SK-MEL-5 (cell line): ENCODE measurements at places on chromosomes 1 and 21.

DNA sequence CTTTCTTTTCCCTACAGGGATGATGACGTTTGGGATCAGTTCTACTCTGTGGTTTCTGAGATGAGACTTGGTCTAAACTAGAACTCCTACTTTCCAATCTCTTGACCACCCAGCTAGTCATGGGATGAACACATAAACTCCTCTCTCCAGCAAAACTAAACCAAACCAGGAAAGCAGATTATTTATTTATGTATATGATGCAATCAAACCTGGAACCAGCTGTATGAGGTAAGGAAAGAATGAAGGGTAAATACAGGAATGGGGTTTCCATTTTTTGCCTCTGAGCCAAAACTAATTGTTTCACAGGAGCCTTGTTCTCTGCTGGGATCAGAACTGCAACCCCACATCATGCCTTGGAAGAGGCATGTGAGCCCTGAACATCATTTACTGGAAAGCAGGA, 3.3 kb upstream of the AGT start:
- DNase-seq: peak; percentile 21

- no peak for DNase-seq
Observed at GRCh38 chr21:16976193-16976592, 536.6 kb upstream of the CXADR start.

GRCh38 chr1:51433972-51434510, 85.0 kb downstream of the EPS15 start:
- no peak for DNase-seq

- DNase-seq: no peak
Observed at GRCh38 chr21:42636520-42637266, 16.7 kb upstream of the PDE9A start.

- no peak for DNase-seq
Observed at GRCh38 chr1:42240966-42241755, 76.6 kb upstream of the GUCA2A start.

DNA sequence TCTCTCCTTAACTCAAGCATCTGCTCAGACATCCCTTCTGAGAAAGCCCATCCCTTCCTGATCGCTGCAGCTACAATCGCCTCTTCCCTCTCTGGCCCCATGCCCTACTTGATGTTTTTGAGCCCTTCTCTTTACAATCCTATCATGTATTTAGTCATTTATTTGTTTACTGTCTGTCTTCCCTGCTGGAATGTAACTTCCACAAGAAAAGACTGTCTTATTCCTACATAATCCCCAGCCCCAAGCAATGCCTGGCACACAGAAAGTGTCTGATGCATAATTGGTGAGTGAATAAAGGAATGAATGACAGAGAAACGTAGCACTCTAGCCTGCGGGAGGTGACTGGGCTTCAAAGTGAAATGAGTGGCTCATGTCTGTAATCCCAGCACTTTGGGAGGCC, 25.4 kb downstream of the ECE1 start:
- no peak for DNase-seq

DNA sequence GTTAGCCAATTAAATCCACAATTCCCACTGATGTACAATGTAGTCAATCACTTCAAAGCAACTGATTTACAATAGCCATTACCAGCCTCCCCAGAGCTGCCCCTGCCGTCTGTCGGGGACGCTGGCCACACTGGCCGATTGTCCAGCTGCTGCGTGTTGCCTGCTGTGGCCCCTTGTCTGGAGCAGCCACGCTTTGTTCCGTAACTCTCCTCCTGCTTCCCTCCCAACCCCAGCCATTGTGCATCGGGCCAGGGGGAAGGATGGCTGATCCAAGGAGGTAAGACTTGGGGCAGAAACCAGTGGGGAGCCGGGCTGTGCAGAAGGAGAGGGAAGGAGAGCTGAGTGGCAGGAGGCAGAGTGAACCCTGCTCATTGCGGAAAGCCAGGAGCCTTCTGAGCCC, 83.6 kb upstream of the LYST start:
- no peak for DNase-seq

GRCh38 chr1:216936779-216937178, 213.6 kb upstream of the ESRRG start:
- DNase-seq: no peak

- DNase-seq: no peak
Observed at GRCh38 chr1:158163000-158163947, 17.4 kb upstream of the CD1D start.

- no peak for DNase-seq
Observed at GRCh38 chr1:74586253-74586897, 74.0 kb upstream of the LRRC53 start.

GRCh38 chr1:224727351-224728289, 111.5 kb downstream of the CNIH3 start:
- DNase-seq: no peak

- no peak for DNase-seq
Observed at GRCh38 chr1:57468641-57469523, 45.0 kb upstream of the DAB1 start.

DNA sequence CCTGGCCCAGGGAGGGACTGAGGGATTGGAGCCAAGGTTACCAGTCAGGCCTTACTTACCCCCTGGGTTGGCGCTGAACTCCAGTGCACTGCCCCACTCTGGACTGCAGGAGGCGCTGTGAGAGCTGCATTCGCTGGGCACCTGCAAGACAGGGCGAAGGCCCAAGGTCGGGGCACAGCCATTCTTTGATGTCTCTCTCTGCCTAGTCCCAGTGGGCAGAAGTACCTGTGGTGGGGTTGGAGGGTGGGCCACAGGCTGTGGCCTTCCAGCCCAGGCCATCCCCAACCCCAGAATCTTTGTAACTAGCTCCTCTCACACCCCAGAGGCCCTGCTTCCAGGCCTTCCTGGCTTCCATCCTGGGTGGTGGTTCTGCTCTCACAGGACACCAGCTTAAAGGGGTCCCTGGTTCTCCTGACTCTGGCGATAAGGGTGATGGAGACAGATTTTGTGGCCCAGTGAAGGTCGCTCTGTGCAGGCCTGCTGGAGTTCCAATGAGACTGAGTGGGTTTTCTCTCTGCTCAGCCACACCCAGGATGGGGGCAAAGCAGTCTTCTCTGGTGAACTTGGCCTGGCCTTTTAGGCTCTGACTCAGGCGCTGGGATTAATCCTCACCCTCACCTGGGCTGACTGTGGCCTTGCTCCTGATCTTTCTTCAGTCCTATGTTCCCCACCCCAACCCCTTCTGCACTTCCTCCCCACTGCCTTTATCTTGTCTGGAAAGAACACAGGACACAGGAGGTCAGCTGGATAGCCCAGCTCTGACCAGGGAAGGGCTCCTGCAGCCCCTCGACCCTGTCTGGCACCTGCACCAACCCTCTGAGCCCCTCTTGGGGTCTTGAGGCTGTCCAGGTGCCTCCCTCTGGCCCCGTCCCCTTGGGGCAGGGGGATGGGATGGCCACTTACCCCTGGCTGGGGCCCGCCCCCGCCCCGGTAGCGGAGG, 954 bp downstream of the MYOG start:
- DNase-seq: peak; percentile 64

GRCh38 chr1:240314845-240315801, 223.4 kb downstream of the FMN2 start:
- no peak for DNase-seq

GRCh38 chr1:230503726-230504125, 77.6 kb upstream of the PGBD5 start:
- DNase-seq: no peak

DNA sequence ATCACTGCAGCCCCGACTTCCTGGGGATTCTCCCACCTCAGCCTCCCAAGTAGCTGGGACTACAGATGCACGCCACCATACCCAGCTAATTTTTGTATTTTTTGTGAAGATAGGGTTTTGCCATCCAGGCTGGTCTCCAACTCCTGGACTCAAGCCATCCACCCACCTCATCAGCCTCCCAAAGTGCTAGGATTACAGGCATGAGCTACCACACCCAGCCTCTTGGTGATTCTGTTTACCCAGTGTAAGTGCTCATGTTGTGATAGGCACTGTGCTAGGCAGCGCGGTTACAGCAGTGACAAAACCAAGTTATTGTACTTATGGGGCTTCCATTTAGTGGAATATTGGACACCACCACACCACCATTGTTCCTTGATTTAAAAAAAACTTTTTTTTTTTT, 9.7 kb upstream of the STX12 start:
- no peak for DNase-seq

GRCh38 chr1:1210726-1211540, 3.0 kb downstream of the TNFRSF4 start:
- no peak for DNase-seq

- DNase-seq: no peak
Observed at GRCh38 chr1:106523497-106523896, 533.0 kb upstream of the PRMT6 start.

- DNase-seq: no peak
Observed at GRCh38 chr1:16073490-16074119, at the start of gene FAM131C. Gene FAM131C (minus strand): TSS chr1:16073651. CDS start chr1:16073442, 209 bp downstream.

- DNase-seq: peak; percentile 86
Observed at GRCh38 chr21:45643021-45643980, at the start of gene PCBP3. Gene PCBP3 (plus strand): TSS chr21:45643725. CDS start chr21:45850086, 206,361 bp downstream.

DNA sequence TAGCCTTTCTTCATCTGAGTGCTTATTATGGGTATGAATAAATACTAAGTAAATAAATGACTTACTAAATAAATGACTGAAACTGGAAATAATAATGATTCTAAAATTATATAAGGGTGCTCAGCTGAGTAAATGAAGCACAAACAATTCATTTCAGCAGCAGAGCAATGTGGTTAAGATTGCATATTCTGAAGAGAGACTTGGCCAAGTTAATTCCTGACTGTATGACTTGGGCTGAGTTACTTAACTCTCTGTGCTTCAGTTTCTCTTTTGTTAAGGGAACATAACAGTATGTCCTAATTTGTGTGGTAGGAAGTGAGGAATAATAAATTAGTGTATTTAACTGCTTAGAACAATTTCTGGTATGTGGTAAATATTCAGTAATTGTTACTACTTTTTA, 19.1 kb downstream of the AGL start:
- DNase-seq: no peak

- no peak for DNase-seq
Observed at GRCh38 chr1:163459539-163459938, 137.8 kb downstream of the NUF2 start.

DNA sequence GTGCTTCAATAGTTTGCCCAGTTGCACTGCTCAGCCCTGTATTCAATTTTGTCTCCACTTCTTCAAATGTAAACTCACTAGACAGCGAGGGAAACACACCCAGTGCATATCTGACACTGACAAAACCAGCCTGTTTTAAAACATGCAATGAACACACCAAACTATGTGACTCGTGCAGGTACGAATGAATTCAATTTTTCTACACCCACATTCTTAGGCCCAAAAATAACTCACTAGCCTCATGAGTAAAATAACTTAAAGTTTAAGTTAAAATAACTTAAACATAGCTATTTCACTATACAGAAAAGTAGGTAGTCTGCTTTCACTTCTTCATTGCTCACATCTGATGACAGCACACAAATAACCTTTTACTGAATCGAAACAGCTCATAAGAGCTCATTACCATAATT, 21.1 kb downstream of the TTC13 start:
- no peak for DNase-seq

GRCh38 chr21:28833182-28833581, 159.5 kb downstream of the LTN1 start:
- DNase-seq: no peak

DNA sequence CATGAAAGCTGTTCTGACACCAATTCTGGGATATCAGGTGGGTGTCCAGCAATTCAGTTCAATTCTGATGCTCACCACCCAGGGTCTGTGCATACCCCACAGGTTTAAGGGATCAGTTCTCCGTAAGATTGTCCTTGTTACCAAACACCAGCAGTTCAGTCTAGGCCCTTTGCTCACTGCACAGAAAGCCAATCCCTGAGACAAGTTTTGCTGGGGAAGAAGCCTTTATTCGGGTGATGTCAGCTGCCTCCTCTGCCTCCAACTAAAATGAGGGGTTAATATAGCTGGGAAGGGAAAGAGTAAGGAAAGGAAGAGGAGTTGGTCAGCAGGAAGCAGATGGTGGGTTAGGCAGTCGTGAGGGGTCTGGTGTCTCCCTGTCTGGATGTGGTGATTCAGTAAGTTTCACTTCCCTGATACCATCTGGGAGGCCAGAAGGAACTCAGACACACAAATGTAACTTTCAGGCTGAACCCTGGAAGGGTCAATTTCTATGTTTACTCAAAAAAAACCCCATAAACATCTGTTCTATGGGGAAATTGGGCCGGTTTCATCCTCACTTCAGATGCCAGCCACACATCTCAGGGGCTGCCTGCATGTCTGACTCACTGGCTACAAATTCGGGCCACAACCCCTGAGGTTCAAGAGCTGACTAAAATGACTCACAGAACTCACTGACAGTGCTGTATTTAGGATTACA, 83.3 kb upstream of the PGBD5 start:
- DNase-seq: no peak

GRCh38 chr1:230043081-230043480, 24.0 kb upstream of the GALNT2 start:
- no peak for DNase-seq

- no peak for DNase-seq
Observed at GRCh38 chr1:83058327-83058726, 940.6 kb downstream of the TTLL7 start.

- DNase-seq: no peak
Observed at GRCh38 chr1:106233511-106233910, 823.0 kb upstream of the PRMT6 start.

DNA sequence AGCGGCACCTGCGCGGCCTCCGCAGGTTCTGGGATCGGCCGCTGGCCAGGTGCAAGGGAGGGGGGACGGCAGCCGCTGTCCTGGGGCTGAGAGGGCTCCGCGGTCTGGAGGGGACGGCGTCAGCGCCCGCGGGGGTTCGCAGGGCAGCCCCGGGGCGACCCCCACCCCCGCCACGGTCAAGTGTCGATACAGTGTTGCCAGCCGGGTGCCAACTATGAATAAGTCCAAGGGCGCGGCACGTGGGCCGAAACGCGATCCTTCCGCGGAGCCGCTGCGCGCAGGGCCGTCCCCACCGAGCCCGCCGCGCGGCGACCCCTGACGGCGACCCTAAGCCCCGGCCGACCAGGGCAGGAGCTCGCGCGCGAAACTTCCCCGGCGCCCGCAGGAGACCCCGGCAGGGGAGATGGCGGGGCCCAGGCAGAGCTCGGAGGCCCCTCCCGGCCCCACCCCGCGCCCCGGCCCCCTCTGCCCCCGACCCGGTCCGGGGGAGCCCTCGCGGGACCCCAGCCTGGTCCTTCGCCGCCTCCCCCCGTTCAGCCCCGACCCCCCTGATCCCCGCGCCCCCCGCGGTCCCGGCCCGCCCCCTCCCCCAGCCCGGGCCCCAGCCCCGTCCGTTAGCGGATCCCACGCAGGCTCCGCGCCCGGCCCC, 586 bp upstream of the AGPAT3 start:
- DNase-seq: no peak

- peak; percentile 8 for DNase-seq
Observed at GRCh38 chr1:228697207-228698016, 37.9 kb upstream of the RHOU start.

DNA sequence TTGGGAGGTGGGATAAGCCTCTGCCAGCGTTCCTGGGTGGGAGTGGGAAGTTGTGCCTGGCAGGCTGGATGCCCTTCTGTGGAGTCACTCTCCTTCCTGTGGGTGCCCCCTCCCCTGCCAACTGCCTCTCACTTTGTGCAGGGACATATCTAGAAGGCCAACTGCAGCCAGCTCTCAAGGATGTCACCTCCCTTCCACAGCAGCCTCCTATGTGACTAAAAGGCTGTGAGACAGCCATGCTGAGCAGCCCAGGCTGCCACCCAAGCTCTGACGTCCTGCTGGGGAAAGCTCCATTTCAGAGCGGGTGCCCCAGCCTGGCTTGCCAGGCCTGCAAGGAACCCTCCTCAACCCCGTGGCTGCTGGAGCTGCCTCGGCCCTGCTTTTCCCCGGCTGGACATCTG, 19.6 kb upstream of the SLC26A9 start:
- DNase-seq: no peak
